ENCODE measurements at places on chromosomes 6 and 20.

DNA sequence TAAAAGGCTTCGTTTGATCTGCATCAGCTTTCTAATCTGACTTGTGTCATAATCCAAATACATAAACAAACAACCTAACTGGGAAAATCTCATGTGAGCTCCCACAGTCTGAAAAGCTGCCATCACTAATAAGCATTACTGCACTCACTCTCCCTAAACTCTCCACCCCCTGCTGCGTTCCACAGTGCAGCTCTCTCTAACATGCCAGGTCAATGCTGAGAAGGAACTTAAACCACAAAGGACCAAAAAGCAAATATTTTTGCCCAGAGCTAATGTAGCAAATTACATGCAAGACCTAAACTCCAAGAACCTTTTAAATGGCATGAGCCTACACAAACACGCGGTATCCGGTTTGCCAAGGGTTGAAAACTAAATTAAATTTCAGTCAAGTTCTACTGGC is 542.3 kb upstream of the JARID2 start:
- no peak for DNase-seq

GRCh38 chr20:17358854-17359253 is 132.0 kb downstream of the PCSK2 start:
- no peak for DNase-seq

GRCh38 chr6:21312118-21312517 is 281.4 kb upstream of the SOX4 start:
- no peak for DNase-seq

DNA sequence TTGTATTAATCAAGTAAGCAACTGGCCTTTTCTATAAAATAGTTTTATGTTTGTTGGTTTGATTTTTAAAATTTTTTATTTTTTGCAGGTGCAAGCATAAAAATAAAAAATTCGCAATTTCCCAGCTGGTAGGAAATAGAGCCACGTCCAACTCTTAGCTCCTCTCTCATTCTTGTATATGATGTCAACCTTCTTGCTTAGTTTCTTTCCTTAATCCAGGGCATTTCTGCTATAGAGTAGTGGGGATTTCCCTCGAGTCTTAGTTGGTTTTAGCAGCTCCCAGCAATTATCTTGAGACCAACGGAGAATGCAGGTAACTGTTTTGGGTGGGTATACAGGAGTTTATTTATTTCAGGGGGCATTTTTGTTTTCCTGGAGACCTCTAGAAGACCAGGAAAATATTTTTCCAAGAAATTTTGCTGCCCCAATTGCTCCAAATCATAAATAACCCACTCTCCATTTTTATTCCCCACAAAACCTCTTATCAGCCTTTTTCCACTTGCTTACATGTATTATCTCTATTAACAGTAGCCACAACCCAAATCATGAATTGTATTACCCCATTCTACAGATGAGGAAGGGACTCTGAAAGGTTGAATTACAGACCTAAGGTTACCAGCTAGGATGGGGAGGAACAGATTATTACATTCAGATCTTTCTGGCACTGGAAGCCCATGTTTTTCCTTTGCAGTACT is 18.4 kb downstream of the PHACTR2 start:
- no peak for DNase-seq

DNA sequence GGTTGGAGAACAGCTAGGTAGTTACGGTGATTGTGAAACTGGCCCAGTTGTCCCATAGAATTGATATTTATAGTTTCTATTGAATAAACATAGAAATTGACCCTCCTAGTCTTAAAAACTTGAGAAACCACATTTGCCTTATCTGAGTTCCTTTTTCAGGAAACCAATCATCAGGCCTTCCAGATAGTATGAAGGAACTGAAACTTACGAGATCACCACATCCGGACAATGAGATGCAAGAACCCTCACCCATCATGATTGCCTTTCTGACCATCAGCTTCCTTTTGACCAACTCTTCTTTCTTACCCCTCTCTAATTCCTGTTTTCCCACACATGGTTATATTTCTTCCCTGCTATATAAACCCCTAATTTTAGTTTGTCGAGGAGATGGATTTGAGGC is 21.8 kb downstream of the SLC35F1 start:
- no peak for DNase-seq

GRCh38 chr20:47600967-47601547 is 99.4 kb downstream of the NCOA3 start:
- DNase-seq, result no peak

DNA sequence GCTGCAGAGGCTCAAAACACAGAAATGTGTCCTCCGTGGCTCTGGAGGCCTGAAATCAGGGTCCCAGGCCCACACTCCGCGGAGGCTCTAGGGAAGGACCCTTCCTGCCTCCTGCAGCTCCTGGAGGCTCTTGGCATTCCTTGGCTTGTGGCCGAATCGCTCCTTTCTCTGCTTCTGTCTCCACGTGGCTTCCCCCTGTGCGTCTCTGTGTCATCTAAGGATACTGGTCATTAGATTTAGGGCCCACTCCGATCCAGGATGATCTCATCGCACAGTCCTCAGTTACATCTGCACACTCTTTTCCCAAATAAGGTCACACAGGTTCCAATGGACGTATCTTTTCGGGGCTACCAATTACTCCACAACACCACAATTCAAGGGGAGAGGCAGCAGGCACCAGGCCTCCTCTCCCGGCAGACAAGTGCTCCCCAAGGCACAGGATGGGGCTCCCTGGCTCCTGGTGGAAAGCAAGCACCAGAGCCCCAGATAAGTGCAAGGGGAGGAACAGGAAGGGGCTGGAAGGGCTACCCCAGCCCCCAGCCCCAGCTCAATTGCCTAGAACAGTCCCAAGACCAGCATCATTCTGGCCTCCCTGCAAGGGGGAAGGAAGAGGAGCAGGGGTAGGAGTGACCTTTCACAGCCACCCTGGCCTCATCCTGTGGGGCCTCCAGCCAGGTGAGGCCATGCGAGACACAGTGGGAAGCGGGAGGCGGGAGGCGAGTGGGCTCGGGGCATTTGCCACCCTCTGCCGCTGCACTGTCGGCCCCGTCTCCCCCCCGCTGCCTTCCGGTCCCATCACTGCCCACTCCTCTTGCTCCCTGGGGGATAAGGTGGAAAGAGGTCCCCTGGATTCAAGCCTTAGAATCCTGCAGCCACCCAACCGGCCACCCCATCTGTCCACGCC is 16.3 kb downstream of the NTSR1 start:
- DNase-seq, result no peak

DNA sequence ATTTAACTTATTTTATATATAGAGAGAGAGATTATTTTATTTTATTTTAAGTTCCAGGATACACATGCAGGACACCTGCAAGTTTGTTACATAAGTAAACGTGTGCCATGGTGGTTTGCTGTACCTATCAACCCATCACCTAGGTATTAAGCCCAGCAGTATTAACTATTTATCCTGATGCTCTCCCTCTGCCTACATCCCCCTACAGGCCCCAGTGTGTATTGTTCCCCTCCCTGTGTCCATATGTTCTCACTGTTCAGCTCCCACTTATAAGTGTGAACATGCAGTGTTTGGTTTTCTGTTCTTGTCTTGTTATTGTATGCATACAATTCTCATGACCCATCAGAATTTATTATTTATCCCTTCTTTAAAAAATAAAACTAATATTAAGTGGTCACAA is 34.6 kb downstream of the FKBP1C start:
- no peak for DNase-seq

Data from trophoblast cell (in vitro differentiated cells and primary cell).